Germinal center (tissue), 1 donor: ENCODE measurements at places on chromosomes 3 and 15.

- DNase-seq: no peak
These were observed 2.0 kb upstream of the RPUSD2 start for GRCh38 chr15:40567111-40567510.

DNA sequence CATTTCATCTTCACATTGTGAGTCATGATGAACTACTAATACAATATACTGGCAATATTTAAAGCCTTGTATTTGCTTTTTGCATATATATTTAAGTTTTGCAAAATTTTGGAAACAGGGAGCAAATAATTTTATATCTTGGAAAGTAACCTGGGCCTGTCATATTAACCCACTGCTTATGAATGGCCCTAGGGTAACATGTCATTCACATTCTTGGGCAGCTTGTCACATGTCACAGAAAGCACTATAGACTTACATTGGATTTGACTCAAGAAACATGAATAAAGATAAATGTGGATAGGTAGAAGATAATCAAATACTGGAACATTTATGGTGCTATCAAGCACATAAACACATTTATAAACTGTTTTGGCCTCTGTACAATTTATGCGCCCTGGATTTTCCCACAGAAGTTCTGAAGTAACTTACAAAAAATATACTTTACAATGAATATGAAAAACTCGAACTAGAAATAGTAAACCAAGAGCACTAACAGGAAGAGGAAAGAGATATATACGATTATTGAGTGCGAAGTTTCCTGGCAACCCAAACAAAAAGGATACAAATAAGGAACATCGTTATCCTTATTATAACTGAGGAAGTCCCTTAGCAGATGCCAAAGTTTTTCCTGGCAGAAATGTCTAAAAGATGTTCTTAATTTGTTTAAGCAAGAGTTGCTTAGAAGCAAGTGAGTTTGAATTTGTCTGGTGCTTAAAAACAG is 257.2 kb downstream of the RBMS3 start:
- no peak for DNase-seq

DNA sequence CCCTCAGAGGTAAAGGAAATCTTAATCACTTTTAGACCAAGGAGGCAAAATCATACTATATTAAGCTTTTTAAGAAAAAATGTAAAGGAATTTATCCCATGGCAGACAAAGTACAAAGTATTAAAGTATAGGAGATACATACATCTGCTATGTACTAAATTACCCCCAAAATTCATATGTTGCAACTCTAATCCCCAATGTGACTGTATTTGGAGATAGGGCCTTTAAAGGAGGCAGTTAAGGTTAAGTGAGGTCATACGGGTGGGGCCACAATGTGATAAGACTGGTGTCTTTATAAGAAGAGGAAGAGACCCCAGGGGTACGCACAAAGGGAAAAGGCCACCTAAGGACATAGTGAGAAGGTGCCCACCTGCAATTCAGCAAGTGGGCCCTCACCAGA is 657.0 kb upstream of the ADAMTS9 start:
- DNase-seq: no peak

- DNase-seq: no peak
These were observed 147.6 kb downstream of the DNAJB8 start for GRCh38 chr3:128319107-128319506.

GRCh38 chr3:23341147-23341838 is 138.2 kb downstream of the UBE2E2 start:
- DNase-seq: peak; percentile 40

GRCh38 chr15:48582452-48583247 is 62.9 kb downstream of the FBN1 start:
- no peak for DNase-seq

DNA sequence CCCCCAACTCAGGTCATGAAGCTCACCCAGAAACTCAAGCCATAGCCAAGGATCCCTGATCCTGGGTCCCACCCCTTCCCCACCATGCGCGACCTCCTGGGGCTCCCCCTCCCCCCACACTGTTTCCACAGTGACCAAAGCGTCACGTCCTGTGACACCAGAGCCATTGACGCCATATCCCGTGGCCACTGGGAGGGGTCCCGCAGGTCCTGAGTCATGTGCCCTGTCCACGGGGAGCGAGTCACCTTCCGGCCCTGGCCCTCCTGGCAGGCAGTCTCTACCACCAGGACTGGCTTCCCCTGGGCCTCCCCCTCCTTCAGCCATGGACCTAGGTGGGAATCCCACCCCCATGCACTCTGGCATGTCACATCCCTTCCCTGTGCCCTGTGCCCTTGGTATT is 15.6 kb downstream of the SEMA3F start:
- no peak for DNase-seq

GRCh38 chr3:5162102-5162501 is 25.4 kb upstream of the EDEM1 start:
- no peak for DNase-seq

DNA sequence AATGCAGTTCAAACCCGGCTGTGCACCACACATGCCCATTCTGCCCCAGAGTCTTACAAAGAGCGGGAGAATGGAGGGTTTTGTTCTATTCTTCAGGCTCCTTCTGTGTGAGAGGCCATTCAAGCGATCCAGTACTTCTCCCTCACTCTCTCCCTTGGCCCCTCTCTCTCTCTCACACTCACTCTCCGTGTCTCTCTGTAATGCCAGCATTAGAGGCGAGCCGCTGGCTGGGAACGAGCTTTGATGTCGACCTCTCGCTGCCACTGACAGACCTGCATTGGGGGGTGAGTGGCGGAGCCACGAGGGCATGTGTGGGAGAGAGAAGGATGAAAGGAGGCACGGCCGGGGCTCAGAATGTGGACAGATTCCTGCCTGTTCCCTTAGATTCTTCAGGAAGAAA is 231.7 kb upstream of the ARRDC4 start:
- no peak for DNase-seq

DNA sequence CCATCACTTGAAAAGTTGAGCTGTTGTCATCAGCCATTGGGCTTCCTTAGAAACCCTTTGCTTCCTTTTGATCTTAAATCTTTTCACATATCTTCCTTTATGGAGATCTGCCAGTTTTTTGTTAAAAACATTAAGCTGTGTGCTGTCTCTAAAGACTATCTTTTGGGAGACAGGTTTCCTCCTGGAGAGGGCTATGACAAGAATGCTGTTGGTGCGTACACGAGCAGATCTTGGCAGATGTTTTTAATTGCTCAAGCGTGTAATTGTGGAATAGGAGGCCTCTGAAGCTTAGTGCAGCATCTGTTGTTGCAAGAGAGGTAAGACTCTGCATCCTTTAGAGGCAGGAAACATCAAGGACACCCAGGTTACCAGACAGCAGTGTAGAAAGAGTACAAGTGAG is 56.8 kb downstream of the PHLDB2 start:
- no peak for DNase-seq

DNA sequence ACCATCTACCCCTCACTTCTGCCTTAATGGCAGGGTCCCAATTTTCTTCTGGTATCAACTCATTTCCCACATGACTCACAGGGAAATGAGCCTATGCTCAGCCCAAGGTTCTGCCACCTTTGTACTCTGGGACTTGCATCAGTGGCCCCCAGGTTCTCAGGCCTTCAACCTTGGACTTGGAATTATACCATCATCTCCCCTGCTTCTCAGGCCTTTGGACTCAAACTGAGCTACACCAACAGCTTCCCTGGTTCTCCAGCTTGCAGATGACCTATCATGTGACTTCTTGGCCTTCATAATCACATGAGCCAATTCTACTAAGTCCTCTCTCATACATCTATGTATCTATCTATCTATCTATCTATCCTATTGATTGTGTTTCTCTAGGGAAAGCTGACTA is 149.5 kb downstream of the PLCH1 start:
- DNase-seq: no peak

DNA sequence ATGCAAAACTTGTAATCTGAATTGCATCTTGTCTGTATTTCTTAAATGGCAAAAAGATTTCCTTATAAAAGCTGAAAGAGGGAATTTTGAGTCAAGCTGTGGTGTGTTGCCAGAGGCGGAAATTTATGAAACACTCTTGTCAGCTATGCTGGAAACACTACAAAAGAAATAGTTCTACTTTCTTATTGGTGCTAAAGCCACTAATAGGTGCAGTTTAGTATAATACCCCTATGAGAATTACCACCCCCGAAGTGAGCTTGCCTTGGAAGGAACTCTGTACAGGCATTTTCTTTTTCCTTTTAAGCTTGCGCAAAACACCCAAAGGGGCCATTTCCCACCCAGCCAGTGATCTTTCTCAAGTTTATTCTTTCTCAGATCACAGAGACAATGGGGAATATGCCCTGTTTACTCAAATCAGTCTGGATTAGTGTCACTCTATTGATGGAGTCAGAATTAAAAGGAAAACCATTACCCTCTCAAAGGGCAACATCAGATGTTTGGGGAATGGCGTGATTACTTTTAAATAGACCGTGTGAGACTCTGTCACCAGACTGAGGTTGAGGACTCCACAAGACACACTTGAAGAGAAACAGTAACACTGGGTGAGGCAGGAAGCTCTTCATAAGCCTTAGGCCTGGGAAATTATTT is 166.0 kb downstream of the TP63 start:
- no peak for DNase-seq

- no peak for DNase-seq
These were observed 559.8 kb upstream of the CBLB start for GRCh38 chr3:106428565-106428994.

DNA sequence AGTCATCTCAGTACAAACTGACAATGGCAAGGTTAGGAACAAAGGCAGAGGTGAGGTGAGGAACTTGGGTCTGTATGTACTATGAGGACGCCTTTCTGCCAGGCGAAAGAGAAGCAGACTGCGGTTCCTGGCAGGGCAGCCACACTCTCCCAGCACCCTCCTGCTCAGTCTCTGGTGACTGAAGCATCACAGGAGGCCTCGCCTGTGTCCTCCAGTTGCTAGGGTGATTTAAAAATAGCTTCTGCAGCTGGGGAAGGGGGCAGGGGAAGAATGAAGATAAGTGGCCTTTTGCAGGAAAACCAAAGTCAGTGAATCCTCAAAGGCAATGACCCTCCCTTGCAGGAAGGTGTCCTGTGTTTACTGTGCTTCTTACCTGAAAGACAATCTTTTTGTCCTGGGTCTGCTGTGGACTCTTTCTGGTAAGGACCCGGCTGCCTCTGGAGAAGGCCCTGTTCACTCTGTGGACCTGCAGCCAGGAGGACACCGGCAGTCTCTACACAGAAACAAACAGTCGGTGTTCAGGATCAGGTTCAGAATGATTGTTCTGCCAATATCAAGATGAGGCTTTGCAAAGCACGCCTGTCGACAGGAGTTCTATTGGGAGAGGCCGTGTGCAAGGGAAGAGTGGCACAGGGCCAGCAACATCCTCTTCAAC is 65.7 kb upstream of the DGKG start:
- DNase-seq: no peak

GRCh38 chr15:71629781-71630474 is 180.4 kb upstream of the NR2E3 start:
- DNase-seq: no peak

DNA sequence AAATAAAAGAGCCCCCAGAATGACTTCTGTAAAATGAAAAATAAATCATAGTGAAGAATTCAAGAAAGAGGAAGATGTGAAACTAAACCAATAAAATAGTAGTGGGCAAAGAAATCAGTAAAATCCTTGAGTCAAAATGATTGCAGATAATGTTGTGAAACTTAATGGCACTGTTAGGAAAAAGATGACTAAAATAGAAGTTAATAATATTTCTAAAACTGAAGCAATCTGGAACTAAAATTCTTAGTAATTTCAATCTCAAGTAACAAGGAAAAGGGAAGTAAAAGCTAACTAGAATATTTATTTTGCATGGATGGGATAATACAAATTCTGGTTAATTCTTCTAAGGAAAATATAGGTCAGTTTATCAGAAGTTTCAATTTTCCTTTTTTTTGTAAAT is 84.6 kb downstream of the TMCO5A start:
- no peak for DNase-seq

DNA sequence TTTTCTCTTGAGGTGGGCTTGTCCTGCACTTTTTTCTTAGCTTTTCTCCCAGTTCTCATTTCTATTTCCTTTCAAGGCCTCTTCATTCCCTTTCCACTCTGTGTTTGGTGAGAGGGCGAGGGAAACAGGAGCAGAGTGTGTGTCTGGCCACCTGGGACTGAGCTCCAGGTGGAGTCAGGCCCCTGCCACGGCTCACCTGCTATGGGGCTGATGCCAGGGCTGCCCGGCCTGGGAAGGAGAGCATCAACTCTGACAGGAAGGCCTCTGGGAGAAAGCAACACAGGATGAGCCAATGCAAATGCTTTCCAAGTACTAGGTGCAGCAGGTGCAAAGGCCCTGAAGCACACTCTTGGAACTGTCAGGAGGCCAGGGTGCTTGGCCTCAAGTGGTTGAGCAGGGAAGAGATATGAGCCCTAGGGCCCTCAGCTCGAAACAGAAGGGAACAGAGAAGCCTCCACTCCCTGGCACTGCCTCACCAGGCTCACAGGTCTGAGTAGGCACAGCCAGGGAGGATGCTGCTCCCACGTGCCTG is 27.3 kb upstream of the DUSP7 start:
- DNase-seq: no peak

GRCh38 chr3:114323546-114324254 is 29.9 kb downstream of the TIGIT start:
- DNase-seq: no peak

DNA sequence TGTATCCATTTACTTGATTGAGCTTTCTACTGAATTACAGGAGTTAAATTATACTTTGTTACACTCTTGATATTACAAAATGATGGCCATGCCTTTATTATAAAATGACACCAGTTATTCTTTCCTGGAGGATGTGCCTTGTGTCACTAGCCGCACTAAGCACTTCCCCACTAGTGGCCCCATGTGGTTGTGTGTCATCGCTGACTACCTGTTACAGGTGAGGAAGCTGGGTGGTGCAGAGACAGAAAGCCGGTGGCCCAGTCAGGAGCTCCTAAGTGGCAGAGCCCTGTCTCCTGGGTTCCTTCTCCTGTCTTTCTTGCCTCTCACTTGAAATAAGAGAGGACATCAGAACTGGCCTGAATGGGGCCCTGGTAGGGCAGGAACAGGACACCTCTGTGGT is 96.8 kb downstream of the IGF1R start:
- DNase-seq: no peak

- DNase-seq: no peak
These were observed 61.0 kb upstream of the PYDC2 start for GRCh38 chr3:191399918-191400317.

DNA sequence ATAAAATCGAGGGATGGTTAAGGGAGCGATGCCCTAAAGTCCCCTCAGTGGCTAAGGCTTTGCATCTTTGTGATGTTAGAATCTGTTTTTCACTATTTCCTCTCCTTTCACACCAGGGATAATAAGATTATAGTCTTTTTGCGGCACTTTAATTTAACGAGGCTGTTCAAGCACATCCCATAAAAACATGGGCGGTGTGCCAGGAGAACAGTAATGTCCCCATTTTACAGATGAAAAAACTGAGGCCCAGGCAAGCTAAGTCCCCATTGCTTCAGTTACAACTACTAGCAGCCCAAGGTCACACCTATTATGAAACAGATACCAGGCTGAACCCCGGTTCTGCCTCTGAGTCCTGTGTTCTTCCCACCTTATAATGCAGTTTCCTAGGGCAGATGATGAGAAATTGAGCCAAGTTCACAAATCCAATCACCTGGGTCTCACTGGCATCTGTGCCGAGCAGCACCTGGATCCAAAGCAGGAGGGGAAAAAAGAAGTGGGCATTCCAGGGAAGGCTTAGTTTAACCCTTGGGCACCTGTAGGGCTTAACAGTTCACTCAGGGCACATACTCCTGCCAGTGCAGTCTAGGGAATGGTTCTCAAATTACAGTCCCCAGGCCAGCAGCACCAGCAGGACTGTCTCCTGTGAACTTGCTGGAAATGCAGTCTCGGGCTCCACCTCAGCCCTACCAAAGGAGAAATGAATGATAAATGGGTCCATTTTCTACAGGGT is 169.3 kb downstream of the RAB11A start:
- DNase-seq: no peak

- peak; percentile 24 for DNase-seq
These were observed 680 bp downstream of the IFT122 start for GRCh38 chr3:129440618-129441190.

GRCh38 chr3:18886331-18886730 is 262.0 kb upstream of the KCNH8 start:
- no peak for DNase-seq
